Stimulated activated naive CD8-positive, alpha-beta T cell treated with anti-CD3 and anti-CD28 coated beads, Interleukin-15, amount 100 ng/mL, for 72 hours (primary cell): ENCODE measurements at places on chromosomes 5 and 9.

DNA sequence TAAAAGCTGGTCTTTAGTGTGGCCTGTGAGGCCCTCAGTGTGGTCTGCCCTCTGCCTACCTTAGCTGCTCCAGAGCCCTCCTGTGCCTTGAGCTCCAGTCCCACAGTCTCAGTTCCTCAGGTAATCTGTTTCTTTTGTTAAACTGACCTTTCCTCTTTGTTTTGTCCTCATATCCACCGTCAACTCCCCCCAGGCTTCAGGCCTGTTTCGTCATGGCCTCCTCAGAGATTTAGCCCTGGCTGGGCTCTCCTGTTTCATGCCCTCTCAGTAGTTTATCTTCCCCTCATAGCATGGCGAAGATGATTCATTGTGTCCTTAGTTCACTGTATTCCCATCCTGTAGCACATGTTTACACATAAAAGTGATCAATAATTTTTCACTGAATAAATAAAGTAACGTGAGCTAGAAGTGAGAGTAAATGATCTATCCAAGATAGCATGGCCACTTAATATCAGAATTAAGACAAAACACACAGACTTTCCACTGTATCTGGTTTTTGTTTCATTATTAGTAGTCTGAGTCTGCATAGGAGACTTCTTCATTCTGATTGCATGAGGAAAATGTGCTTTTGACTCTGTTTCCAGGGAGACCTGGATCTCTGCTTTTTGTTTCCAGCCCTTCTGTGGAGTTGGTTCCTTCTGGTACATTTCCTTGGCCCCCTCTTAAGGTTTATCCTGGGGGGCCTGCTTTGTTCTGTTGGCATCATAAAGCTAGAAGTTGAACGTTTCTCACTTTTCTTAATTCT, 70.5 kb downstream of the SNX24 start:
- no peak for DNase-seq

GRCh38 chr9:21413624-21414023, 4.7 kb downstream of the IFNA8 start:
- no peak for DNase-seq

- DNase-seq, result no peak
Measured at GRCh38 chr9:109912726-109913460, 132.9 kb downstream of the PALM2AKAP2 start.

GRCh38 chr9:76741524-76741923, 22.7 kb upstream of the PCA3 start:
- DNase-seq, result no peak

GRCh38 chr5:97162045-97162444, 19.6 kb upstream of the LIX1 start:
- DNase-seq, result peak; percentile 37

- DNase-seq, result no peak
Measured at GRCh38 chr9:115226152-115226551, 108.2 kb upstream of the TNC start.

- no peak for DNase-seq
Measured at GRCh38 chr5:127441799-127442484, 75.5 kb upstream of the PRRC1 start.

DNA sequence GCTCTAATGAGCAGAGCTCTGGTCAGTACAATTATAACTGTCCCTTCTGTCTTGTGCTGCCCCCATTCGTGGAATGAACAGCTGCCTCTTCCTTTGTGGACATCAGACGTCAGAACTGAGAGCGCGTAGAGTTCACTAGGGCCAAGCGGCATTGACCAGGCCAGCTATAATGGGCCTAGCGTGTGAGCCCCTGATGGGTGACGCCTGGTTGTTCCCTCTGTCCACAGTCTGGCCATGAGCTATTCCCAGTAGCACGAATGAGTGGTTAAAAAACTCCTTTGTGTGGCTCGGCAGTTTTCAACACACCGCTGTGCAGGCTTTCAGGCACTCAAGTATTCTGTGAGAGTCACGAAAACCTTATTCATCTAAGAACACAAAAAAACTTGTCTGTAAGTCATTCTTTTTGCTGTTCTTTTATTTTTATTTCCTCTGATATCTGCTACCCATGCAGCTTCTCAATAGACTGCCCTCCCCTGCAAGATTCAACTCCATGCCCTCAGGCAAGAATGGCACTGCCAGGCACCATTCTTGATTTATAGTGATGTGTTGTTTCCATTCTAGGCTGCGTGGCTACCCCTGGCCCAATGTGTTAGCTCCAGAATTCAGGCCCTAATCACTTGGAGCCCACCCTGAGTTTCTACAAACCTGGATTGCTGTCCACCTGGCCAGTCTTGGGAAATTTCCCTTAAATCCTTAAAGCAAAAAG, 52.5 kb downstream of the ANKDD1B start:
- DNase-seq, result no peak

GRCh38 chr9:8822667-8823025, 1023.1 kb upstream of the DMAC1 start:
- DNase-seq, result no peak

GRCh38 chr9:123081824-123082223, 48.4 kb downstream of the GPR21 start:
- no peak for DNase-seq

DNA sequence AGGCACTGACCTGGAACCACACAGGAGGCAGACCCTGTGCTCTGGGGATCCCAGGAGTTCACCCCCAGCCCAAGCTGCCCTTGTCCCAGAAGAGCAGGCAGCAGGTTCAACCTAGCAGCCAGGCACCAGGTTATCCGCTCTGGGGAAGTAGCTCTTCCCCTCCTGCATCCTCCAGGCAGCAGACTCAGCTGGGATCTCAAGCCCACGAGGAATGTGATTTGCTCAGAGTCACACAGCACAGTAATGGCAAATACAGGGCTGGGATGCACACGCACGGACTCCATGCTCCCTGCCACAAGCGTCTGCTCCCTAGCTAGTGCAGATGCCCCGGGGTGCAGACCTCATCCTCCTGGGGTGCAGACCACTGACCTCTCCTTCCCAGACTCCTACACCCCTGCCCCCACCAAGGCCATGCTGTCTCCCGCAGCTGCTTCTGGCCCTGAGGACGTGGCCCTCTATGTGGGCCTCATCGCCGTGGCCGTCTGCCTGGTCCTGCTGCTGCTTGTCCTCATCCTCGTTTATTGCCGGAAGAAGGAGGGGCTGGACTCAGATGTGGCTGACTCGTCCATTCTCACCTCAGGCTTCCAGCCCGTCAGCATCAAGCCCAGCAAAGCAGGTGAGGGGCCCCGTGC, 25.5 kb downstream of the HK3 start:
- DNase-seq, result no peak

DNA sequence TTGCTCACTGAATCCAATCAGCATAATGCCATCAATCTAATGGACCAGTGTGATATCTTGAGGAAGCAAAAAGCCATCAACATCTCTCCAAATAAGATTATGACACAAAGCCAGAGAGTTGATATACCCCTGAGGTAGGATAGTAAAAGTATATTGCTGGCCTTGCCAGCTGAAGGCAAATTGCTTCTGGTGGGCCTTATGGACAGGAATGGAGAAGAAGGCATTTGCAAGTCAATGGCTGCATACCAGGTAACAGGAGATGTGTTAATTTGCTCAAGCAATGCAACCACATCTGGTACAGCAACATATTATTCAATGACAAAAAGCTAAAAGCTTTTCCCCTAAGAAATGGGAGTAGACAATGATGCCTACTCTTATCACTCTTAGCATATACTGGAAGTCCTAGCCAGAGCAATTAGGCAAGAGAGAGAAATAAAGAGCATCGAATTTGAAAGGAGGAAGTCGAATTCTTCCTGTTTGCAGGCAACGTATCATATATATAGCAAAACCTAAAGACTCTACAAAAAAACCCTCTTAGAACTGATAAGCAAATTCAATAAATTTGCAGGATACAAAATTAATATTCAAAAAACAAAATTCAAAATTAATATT, 216.1 kb upstream of the RASA1 start:
- no peak for DNase-seq

GRCh38 chr5:1386274-1386717, 41.4 kb upstream of the CLPTM1L start:
- DNase-seq, result peak; percentile 71

DNA sequence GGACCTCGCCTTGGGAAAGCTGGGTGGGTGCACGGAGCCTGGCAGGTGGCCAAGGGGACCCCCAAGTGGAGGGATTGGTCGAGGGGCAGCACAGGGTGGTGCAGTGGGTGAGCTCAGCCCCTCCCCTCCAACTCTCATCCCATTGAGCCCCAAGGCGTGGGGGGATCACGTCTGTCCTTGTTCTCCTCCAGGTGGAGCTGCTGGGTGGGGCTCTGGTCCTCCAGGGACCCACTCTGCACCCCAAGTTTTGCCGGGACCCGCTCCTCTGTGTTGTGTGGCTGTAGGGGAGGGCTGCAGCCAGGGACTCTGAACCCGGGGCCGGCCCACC, 3.6 kb upstream of the FUT7 start:
- DNase-seq, result no peak

DNA sequence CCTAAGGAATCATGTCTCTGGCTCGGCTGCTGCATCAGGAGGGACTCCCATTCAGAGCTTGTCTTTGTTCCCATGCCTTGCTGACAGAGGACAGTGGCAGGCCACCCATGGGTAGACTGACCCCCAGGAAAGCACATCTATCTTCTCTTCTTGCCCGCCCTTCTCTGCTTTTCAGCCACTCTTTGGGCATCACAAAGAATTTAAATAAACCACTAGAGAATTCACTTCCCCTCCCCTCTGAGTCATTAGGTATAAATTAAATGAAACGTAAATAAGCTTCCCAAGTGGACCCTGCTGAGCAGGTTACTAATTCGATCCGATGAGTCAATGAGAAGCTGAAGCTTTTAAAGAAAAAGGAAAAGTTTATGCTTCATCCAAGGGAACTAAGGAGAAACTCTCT, 97.0 kb downstream of the DRD1 start:
- DNase-seq, result no peak
